NT2/D1 (cell line): ENCODE measurements at places on chromosomes 1 and 21.

- DNase-seq = no peak
Measured at GRCh38 chr1:89953929-89954328, 41.0 kb upstream of the ZNF326 start.

DNA sequence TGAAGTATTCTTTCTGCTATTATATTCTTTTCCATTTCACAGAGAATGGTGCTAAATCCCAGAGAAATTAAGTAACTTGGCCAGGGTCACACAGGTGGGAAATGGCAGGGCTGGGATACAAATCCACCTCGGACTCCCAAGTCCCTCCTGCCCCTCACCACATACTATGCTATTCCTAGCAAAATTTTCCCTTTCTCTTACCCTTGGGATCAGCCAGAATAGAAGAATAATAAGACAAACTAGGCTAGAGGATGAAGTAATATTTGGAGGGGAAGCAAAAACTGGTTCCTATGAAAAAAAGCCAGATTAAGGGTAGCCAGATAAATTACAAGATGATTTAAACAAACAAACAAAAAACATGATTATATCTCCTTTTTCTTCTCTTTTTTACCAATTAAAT, 62.5 kb downstream of the TGFB2 start:
- no peak for DNase-seq

- DNase-seq = no peak
Measured at GRCh38 chr1:244634546-244634945, 18.4 kb upstream of the DESI2 start.

DNA sequence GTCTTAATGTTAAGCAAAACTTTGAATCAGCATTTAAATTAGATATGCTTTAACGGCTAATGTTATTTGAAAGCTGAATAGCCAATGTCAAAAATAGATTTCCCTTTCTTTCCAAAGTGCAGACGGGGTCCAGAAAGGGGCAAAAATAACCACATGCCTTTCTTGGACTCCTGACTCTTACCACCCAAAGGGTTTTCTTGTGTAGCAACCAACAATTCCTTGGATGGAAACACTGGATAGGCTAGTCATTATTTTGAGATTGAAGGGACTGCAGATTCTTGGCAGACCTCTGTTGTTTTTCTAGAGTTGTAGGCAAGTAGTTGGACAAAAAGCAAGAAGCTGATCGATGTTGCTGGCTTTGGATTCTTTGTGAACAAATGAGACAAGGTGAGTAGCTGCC, 107.0 kb downstream of the MRPS6 start:
- DNase-seq = no peak

DNA sequence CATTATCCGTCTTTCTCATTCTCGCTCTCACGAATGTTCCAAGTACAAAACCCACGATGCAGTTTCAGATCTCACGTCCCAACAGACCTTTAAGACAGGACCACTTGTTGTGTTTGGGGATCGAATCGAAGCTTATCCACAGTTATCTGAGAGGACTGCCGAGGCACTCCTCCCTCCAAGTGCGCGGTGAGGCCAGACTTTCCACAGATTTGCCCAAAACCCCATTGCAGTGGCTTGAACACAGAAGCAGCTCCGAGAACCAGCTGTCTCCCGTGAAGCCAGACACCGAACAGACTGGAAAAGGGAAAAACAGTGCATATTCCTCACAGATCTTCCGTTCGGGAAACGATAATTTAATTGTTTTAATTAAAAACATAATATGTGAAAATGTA, 46.5 kb upstream of the COL6A2 start:
- DNase-seq = no peak

- DNase-seq = no peak
Measured at GRCh38 chr1:185479796-185480195, 162.8 kb upstream of the IVNS1ABP start.

DNA sequence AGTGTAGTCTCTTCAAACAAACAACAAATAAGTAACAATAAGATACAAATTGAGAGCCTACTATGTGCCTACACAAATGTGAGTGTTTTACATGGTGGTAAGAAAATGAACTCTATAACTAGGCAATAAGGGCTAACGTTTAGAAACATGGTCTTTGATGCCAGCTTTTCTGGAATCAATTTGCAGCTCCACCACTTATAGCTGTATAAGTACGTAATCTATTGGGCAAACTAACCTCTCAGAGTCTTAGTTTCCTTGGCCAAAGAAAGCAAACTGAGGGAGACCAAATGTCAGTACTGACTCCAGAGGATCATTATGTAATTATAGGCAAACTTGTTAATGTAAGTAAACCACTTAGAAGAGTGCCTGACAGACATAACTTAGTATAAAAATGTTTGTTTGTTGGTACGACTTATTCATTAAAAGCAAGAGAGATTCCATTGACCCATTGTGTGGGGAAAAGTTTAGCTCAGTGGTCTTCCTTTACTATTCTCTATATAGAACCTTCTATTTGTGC, 59.7 kb downstream of the LBR start:
- DNase-seq = no peak

DNA sequence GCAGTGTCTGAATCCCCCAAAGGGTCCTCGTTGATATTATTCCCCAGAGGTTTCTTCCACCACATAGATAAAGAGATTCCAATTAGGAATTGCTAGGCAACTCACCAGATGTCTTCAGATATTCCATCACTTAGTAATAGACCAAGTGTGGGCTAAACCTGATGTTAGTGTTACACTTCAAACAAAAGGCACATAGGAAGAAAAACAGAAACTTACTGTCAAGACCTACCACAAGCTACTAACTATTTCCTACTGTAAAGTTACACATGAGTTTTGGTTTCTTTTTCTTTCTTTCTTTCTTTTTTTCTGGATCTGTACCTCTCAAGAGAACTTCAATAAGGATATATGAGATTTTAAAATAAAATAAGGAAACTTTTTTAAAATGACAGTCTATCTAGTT, 879.1 kb upstream of the NEGR1 start:
- no peak for DNase-seq

- DNase-seq = peak; percentile 20
Measured at GRCh38 chr21:45695086-45695485, 51.6 kb downstream of the PCBP3 start.

DNA sequence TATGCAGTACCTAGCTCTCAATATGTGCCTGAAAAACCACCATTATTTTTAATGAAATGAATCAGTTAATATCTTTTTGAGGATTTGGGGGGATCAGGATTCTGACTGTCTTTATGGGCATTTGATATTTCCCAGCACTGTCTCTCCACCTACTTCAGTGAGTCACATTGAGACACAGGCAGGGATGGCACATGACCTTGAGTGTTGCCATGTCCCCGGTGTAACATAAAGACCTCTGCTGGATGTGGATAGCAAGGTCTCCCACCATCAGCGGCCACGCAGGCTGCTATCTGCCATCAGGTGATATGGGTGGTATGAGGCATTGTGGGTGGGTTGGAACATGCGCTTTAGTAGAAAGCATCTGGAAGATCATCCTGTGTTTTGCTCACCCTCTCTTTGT, 103.2 kb downstream of the RGL1 start:
- DNase-seq = no peak

- no peak for DNase-seq
Measured at GRCh38 chr1:100710906-100711682, 8.4 kb upstream of the VCAM1 start.

DNA sequence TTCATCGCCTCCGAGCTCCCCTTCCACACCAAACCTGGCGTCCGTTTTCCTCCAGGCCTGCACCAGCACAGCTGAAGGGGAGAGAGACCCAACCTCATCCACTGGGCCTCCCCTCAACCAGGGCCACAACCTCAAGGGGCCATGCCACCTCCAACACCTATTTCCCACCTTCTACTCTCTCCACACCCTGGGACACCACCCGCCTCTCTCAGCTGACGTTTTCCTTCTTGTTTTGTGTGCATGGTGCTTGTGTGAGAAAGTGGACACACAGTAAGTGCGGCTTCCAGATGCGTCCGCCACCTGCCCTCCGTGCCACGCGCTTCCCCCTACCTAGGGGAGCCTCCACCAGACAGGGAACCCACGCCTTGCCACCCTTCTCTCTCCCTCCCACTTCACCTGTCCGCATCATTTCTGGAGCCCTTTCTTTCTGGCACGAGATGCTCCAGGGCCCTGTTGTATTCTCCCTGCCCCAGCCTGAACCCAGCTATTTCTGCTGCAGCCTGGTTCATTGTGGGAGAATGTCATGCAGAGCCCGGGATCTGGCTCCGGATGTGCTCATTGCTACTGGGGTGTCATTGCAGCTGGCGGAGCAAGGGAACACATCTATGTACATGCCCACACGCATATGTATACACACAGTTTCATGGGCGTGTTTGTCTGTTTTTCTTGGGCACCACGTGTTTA, 1.3 kb upstream of the GNB1 start:
- no peak for DNase-seq

DNA sequence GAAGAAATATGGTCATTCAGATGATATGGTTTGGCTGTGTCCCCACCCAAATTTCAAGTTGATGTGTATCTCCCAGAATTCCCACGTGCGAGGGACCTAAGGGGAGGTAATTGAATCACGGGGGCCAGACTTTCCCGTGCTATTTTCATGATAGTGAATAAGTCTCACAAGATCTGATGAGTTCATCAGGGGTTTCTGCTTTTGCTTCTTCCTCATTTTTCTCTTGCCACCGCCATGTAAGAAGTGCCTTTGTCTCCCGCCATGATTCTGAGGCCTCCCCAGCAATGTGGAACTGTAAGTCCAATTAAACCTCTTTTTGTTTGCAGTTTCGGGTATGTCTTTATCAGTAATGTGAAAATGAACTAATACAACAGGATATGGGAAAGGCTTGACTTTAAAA, 1.4 kb upstream of the DPM3 start:
- no peak for DNase-seq

- DNase-seq = no peak
Measured at GRCh38 chr1:172616195-172616594, 42.7 kb upstream of the FASLG start.

DNA sequence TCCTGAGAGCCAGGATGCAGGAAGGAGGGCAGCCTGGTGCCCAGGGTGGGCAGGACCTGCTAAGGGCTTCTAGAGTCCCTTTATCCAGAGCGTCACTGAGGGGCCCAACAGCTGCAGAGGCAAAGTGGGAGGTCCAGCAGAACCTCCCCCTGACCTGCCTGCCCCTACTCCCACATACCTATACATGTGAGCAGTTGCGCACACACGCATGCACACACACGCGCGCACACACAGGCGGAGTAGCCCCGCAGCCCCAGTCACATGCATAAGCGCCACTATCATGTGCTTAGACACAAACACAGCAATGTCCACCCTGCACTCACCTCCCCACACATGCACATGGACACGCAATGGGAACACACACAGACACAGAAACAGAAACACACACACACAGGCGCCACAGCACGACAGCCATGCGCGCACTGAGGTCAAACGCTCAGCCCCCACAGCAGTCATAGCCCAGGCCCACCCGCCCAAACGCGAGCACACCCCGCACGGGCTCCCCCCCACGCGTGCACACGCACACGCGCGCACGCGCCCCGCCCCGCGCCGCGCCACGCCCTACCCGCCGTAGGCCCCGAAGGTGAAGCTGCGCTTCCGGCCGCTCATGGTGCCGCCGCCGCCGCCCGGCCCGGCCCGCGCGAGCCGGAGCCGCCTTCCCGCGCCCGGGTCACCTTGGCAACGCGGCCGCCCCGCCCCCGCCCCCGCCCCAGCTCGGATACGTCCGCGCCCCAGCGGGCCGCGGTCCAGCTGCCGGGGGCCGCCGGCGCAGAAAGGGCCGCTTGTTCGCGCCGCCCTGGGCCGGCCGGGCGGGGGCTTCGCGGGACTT, 17.7 kb downstream of the RAP1GAP start:
- no peak for DNase-seq

GRCh38 chr1:101592845-101593244, 356.0 kb downstream of the S1PR1 start:
- DNase-seq = no peak

- DNase-seq = no peak
Measured at GRCh38 chr1:114502080-114502479, 8.9 kb downstream of the TRIM33 start.

GRCh38 chr1:25641931-25642573, 25.5 kb downstream of the MAN1C1 start:
- no peak for DNase-seq

GRCh38 chr21:36696390-36697059, 2.4 kb upstream of the SIM2 start:
- DNase-seq = no peak

GRCh38 chr1:61254634-61255357, 172.4 kb downstream of the NFIA start:
- DNase-seq = no peak

DNA sequence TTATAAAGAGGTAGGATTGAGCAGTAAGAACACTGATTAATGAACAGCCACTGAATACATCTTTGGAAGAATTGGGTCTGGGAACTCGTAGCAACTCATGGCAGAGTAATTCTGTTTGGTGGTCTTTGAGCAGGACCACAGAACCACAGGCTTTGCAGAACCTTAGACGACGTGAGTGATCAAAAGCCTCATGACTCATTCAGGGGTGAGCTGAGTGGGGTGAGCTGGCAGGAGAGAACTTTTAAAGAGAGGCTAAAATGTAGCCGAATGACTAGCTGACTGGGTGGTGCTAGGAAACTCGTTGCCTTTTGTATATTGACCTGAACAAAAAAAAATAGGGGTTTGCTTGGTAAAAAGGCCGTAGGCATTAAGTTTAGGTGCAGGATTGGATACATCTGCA, 313.8 kb downstream of the TGFB2 start:
- no peak for DNase-seq

DNA sequence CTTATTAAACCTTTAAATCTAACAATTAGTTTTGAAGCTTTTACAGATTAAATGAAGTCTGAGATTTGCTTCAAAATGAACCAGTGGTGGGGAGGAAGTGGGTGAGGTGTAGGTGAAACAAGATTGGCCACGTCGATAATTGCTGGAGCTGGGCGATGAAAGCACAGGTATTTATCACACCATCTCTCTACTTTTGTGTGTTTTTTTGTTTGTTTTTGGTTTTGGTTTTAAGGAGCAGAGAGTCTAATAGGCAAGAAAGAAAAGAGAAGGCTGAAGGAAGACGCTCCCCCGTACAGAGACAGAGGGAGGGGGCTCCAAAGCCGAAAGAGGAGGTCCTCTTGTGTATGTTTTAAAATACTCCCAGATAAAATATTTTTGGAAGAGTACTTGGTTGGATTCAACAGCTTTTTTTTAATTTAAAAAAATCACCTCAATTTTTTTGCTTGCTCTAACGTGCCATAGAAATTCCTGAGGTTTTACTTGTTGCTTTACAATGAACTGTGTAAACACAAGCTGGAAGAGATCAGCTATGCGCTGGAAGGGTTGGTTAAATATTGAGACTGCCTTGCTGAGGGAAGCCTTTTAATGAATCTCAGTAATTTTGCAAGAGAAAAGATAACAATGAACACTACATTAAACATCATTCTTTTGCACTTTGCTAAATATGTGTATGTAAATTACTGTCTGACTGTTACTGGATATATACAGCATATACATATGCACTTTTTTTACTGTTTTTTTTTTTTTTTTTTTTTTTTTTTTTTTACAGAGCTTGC, 6.7 kb upstream of the LGALS8 start:
- DNase-seq = no peak

GRCh38 chr1:213251972-213252371, 200.9 kb downstream of the RPS6KC1 start:
- DNase-seq = no peak

GRCh38 chr1:207463021-207463420, 8.9 kb downstream of the CR2 start:
- DNase-seq = no peak
